ENCODE measurements at places on chromosomes 6 and 20.

GRCh38 chr20:45067558-45067957 lies 33.4 kb downstream of the KCNS1 start:
- DNase-seq, result no peak

DNA sequence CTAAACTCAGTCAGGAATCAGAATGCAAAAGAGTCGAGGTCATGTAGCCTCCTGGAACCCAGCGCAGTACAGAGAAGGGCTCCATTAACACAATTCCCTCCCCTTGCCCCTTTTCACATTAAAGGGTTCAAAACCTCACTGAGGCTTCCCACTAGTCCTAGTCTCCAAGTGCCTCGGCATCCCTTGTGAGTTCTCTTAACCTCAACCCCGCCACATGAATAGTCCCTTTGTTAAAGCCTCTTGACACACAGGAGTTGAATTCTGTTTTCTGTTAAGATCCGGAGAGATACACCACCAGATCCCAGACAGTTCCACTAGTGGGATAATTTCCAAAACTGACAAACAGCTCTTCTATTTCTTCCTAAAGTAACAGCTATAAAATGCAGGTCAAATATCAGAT lies 17.8 kb downstream of the PTPRT start:
- DNase-seq, result no peak

DNA sequence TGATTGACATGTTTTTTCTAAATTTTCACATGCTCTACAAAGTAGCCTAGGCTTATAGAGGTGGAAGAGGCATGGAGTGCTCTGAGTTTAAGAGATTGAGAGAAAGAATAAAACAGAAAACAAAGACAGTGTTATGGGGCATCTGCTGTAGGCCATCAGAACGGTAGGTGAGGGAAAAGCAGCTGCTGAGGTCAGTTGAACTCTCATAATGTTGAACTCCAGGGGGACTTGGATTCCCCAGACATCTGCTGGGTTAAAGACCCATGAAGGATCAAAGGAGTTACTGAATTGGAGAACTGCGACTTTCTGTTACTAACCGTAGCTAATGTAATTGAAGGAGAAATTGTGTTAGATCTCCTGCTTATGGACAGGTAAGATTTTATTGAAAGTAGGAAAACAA lies 333.9 kb downstream of the TFAP2B start:
- DNase-seq, result no peak

DNA sequence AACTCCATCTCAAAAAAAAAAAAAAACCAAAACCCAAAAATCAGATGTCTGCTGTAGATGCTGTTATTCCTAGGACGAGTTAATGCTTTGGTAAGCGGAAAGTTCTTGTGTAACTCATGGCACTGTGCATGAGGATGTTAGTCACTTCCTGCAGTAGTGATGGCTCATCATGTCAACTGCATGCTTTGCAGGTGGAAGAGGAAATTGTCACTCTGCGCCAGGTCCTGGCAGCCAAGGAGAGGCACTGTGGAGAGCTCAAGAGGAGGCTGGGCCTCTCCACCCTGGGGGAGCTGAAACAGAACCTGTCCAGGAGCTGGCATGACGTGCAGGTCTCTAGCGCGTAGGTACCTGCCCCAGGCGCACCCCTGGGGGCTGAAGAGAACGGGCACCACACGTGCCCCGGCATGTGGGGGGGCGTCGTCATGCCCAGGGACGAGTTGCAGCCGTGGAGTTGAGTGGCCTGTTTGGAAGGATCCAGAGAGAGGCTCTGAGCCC lies 8.5 kb downstream of the TPD52L2 start:
- peak; percentile 84 for DNase-seq

- no peak for DNase-seq
Observed at GRCh38 chr6:157967486-157967885, 14.2 kb upstream of the SYNJ2 start.

- no peak for DNase-seq
Observed at GRCh38 chr20:18879262-18879661, 65.7 kb downstream of the SCP2D1 start.

Data from activated CD4-positive, alpha-beta T cell treated with anti-CD3 and anti-CD28 coated beads, Interleukin-2, Interleukin-4, amounts not matched to agents 100 ng/mL and 50 ng/mL, durations not matched to agents 16 hours and 8 hours (primary cell).